MM.1S (cell line): ENCODE measurements at places on chromosomes 2 and 18.

DNA sequence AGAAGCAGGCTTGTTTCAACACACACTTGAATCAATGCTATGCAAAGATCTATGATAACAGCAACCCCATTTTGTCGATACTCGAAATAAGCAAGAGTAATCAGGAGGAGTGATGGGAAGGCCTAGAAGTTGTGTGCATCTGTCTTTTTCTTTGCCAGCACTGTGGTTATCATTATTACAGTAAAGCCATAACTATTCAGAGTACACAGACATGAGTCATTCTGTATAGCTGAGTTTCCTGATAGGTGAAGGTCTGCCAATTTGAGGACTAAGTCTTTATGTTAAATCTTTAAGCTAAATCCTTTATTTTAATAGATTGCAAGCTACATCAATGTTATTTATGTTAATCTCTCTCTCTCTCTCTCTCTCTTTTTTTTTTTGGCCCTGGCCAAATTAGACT, 1344.4 kb upstream of the CELF4 start:
- no peak for DNase-seq

DNA sequence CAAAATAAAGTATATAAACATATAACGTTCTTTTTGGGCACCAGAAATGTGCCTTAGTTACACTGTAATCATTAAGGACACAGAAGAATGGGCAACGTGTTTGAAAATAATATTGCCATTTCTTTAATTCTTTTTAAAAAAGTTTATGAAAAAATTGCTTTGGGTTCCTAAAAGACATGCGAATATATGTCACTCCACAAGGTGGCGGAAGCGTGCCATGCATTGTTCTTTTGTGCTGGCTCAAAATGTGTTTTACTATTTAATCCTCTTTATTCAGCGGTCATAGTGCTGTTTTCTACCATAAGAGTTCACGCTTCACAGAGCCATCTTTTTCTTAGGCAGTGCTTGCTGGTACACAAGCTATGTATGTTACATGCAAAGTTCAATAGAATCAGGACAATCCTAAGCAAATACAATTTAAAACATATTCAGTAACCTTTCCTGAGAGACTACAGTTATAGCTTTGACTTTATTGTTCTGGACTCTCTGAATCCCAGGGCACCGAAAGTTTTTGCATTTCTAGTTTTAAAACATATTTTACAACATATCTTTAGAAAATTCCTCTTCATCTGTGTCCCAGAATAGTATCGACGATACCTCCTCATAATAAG, 147.8 kb upstream of the ERBB4 start:
- peak; percentile 63 for DNase-seq

DNA sequence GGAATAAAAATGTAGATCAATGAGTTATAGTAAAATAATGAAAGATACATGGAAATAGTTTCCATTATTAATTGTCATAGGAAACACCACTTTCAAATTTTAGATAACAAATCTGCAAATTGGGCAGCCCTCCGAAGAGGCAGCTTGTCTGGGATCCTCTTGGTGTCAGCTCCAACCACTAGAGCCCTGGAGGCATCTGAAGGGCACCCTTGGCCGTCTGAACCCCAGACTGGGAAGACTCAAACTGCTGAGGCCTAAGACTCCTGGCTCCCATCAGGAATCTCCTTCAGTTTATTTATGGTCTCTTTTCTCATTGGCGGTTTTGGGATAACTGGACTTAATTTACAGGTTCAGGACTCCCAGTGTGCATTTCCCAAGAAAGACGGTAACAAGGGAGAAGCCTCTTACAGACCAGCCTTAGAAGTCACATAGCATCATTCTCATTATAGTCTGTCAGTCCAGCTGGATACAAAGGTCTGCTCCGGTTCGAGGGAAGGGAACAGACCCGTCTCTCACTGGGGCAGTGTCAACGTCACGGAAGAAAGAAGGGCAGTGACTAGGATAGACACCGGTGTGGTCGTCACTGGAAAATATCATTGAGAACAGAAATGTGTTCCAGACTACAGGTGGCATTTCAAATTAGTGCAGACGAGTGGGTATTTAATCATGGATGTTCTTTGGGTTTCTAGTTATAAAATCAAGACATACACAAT, 390.7 kb upstream of the NETO1 start:
- no peak for DNase-seq

DNA sequence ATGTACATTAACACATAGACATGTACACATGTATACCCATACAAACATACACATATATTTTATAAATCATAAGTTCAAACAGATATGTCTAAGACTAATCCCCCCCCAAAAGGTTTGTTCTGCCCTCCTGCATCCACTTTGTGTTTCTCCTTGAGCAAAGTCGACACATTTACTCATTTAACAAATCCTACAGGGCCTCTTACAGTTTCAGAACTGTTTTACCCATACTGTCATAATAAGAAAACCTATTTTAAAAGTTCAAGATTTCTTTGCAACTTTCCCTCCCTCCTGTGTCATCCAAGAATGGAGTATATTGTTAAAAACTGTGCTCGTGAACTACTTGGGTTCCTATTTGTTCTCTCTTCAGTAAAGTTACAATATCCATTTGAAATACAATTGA, 166.7 kb downstream of the L3MBTL4 start:
- DNase-seq = no peak

DNA sequence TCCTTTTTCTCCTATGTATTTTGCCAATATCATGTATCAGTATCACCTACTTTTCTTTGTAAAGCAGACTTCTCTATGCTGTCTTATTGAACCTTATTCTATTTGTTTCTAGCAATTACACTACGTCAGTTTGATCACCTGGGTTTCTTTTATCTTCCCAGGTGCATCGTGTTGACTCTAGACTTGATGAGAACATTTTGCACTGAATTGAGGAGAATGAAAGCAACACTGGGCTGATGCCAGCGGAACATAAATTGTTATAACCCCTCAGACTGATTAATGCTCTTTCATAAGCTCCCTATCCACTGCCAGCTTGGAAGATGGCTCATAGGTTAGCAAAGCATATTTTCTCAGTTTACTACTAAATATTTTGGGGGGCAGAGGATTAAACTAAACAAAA, 140.6 kb downstream of the EPHA4 start:
- DNase-seq = no peak

DNA sequence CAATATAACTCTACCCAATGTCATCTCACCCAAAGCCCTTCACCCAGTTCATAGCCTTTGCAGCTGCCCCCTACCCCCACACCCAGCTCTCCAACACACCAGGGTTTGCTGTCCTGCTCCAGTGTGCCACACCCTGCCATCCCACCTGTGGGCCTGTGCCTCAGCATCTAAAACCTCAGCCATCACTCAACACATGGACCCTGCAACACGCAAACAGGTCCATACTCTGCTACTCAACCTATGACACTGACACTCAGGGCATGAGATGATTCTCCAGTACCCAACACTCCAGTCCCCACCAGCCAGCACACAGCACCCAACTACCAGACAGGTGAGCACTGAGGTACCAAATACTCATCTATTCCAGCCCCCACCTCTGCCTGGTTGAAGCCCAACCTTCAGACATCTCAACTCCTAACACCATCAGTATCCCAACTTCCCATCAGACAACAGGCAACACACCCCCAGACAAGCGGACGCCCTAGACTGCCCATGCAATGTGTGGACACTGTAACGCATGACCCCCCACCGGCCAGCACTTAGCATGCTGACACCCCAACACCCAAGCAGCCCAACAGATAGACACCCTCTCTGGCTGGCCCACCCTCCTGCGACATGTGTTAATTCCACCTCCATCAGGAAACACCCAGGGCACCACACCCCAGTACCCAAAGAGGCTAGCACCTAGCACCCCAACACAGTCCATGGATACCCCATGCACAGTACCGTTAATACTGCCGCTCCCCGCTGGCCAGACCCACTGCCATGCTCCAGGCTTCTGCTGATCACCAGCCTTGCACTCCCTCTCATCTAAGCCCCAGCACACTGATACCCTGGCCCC, 25.0 kb downstream of the ZAP70 start:
- no peak for DNase-seq

GRCh38 chr2:68351997-68352396, 13.1 kb upstream of the PLEK start:
- DNase-seq = no peak

GRCh38 chr2:48693645-48694044, 61.9 kb downstream of the LHCGR start:
- DNase-seq = no peak

DNA sequence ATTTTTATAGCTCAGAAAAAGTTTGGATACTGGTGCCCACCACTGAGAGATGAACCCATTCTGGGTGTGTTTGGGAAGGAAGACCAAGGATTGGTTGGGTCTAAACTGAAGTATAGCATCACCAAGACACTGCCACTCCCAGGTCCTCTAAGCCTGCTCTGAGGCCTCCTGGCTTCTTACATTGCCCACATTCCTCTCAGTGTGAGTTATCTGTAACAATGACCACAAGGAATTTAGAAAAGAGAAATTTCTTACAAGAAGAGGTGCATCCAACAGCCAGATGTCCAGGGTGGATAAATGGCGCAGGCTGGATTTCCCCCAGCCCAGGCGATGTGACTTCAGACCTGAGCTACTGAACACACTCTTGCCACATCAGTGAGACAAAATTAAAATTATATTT, 1.6 kb upstream of the GPR45 start:
- DNase-seq = no peak

DNA sequence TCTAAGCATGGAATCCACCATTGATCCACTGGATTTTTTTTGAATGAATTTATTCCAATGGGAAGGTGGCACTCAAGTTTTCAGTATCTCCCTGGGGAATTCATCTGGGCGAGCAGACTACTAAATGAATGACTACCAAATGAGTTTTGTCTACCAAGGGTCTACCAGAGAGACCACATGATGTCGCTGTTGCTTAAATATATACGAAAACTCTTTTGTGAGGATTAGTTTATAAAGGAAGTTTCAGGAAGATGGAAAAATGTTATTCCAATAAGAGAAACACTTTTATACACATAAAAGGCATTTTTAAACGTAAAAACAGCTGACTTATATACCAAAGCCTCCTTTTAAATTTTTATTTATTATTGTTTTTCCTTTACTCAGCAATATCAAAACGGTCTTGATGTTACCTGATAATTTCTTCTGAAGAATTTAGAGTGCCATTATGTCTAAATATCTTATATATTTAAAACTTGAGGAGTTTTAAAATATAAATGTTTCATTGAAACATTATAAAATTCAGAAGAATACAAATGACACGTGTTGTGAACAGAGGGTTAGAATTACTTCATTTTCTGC, 139.7 kb downstream of the HRH4 start:
- DNase-seq = peak; percentile 31

DNA sequence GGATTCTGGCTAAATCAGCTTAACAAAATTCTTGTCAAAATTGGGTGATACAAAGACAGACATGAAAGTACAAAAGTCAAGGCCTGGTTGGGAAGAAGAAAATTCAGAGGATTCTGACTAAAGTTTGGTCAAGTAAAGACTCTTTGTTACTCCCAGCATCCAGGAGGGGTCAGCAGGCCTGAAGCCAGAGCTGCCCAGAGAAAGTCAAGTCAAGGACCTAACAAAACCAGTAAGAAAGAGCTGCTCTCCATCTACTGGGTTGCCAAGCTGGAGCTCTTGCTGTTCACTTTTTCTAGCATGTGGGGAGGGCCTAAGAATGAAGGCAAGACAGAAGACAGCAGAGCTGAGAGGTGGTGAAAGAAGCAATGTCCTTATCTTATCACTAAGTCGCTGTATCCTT, 143.3 kb downstream of the C1D start:
- no peak for DNase-seq

DNA sequence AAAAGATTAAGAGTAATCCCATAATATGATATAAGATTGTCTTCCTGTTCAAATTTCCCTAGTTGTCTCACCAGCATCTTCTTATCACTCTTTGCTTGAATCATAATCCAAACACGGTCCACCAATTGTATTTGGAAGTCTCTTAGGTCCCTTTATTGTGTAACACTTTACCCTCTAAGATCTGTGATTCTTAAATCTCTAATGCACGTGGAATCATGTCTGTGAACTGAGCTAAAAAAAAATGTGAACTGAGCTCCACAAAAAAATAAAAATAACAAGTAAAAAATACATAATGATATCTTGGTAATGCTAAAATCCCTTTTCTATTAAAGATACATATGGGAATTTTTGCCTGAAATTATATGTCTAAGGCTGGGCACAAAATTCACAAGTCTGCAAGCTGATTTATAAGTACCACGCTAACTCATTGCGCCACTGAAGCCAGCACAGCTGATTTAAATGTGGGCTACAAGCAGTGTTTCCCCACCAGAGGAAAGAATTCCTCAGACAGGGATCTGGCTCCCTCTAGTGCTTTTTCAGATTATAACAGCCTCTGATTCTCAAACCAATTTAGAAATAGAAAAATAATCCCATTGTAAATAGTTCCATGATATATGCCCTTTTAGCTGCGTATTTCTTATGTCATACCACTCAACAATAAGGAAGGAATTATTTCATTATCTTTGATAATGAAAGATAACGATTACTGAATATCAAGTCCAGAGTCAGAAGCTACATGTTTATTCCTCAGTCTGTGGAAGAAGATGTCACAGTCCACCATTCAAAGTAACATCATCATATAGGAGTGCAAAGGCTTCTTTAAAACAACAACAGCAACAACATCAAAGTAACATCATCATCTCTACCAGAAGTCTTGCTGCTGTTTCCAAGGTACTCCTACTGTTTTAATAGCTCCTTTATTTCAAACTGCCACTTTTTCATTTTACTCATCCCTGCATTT, 22.9 kb downstream of the RBM43 start:
- DNase-seq = peak; percentile 51

- DNase-seq = peak; percentile 61
Measured at GRCh38 chr2:235433860-235434259, 60.0 kb upstream of the AGAP1 start.

DNA sequence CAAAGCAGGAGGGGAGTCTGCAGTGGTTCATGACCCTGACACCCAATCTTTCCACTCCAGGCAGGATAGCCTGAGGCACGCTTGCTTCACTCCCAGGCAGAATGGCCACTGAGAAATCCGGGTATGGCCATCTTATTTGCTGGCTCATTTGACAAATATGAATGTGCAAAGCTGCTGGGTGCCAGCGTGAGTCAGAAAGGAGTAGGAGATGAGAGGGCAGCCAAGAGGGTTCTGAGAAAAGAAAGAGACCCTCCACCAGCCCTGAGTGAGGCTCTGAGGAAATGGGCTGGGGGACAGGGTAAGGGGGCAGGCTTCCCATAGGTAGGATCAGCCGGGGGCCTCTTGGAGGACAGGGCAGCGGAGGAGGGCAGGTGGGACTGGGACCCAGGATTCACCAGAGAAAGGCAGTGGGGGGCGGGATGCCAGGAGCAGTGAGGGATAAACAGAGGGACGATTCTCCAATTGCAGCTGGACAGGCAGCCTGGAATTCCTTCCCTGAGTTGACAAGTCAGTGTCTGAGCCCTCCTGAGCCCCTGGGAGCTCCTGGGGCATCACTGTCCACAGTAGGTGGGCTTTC, 15.2 kb downstream of the RAMP1 start:
- no peak for DNase-seq

GRCh38 chr2:213157242-213157641, 5.8 kb upstream of the IKZF2 start:
- DNase-seq = peak; percentile 59

GRCh38 chr18:51425475-51425874, 228.0 kb upstream of the MEX3C start:
- no peak for DNase-seq
